ENCODE measurements at places on chromosomes 7 and 10. TPM values are rescaled to one million over a fixed set of nuclear protein-coding genes. Genes with fewer than 3 reads are reported as not detected.

LRGUK gene
- total RNA-seq: 2.5 TPM

PGAM2 gene
- total RNA-seq: 0.38 TPM

- ATAC-seq: peak; percentile 24
These were observed 6.4 kb downstream of the ZMIZ2 start for GRCh38 chr7:44754802-44755697.

LOXL4 gene
- total RNA-seq: 30.1 TPM

DNA sequence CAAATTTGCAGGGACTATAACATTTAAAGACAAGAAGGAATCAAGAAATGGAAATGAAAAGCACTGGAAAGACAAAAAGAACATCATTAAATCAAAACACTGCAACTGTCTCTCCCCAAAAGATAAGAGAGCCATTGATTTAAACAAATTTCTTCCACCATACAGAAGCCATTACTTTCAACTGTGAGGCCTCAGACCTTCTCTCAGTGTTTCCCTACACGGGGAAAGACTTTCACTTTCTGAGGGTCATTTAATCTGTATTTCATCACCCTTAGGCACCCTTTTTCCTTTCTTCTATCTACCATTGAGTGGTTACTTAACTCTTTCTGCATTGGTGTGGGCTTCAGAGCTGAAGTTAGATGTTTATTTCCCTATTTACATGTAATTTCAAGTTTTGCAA, 47.5 kb downstream of the CCDC172 start:
- ATAC-seq: no peak

SEC23IP gene
- total RNA-seq: 44.9 TPM

EPO gene
- not detected for total RNA-seq

TMEM178B gene
- 0.54 TPM for total RNA-seq

- ATAC-seq: peak; percentile 82
These were observed 185.2 kb upstream of the ITGB1 start for GRCh38 chr10:33143160-33143728.

- ATAC-seq: no peak
These were observed 43.1 kb downstream of the ARL4A start for GRCh38 chr7:12730523-12730922.

CLEC5A gene
- 0.50 TPM for total RNA-seq
